Hindlimb muscle (tissue), 1 donor: ENCODE measurements at places on chromosomes 4 and X.

GRCh38 chr4:133149932-133150471, 908 bp downstream of the PCDH10 start:
- no peak for DNase-seq

GRCh38 chr4:3444351-3445110, 2.8 kb downstream of the HGFAC start:
- DNase-seq, result no peak

DNA sequence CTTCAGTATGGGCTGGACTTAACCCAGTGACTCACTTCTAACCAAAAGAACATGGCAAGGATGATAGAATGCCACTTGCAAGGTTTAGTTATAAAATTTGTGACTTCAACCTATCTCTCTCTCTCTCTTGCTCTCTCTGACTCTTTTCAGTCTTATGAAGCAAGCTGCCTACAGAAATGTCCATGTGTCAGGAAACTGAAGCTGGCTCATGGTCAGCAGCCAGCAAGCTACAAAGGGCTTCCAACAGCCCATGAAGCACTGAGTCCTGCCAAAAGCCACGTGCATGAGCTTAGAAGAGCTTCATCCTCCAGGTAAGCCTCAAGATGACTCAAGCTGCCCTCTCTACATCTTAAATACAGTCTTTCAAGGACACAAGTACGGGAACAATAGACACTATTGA, 100.3 kb downstream of the HS3ST1 start:
- no peak for DNase-seq

GRCh38 chr4:64911846-64912245, 502.6 kb upstream of the TECRL start:
- DNase-seq, result no peak

DNA sequence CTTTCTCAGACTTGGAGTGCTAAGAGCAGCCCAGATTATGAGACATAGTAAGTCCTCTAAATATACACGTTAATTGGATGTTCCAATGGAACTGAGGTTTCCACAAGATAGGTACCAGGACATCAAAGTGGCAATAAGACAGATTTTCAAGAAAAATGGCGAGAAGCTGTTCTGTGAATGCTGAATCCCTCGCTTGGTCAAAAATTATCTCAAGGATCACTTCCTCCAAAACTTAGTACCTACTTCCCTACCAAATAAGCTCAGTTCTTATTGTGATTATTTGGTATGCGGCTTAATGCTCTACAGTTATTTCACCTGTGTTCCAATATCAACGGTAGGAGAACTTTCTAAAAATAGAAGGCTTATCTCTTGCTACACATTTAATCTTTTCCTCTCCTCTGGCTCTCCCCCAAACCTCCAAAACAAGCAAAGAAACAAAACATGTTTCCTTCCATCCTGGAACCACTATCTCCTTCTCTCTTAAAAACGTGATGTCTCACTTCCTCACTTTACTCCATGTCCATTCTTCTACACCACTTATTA, 14.7 kb downstream of the PDGFC start:
- DNase-seq, result no peak

- DNase-seq, result no peak
Measured at GRCh38 chrX:95318882-95319281, 1365.8 kb upstream of the DIAPH2 start.

DNA sequence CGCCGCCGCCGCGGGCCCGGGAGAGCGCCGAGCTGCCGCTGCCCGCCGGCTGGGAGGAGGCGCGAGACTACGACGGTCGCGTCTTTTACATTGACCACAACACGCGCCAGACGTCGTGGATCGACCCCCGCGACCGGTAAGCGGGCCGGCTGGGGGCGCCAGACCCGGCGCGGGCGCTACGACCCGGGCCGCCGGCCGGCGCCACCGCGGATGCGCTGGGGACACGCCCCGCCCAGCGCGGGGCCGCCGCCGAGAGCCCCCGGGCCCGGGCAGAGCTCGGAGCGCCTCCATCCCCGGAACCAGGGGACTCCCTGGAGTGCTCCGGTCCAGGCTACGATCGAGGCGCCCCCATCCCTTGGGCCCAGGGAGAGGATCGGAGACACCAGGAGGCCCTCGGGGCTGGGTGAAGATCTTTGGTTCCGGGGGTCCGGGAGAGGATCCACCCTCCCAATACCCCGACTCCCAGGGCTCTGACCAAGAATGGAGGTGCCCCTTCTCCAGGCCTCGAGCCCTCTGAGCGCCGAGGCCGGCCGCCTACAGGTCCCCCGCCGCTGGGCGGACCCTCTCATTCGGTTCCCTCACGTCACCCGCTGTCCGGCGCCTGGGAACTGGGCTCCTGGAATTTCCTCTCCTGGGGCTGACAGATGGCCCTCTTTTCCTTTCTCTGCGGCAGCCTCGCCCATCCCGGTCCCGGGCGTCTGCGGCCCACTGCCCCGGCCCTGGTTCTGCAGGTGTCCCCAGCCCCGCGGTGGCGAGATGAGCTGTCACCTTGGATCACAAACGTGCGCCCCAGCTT, 48.8 kb downstream of the CLDN34 start:
- DNase-seq, result peak; percentile 34

DNA sequence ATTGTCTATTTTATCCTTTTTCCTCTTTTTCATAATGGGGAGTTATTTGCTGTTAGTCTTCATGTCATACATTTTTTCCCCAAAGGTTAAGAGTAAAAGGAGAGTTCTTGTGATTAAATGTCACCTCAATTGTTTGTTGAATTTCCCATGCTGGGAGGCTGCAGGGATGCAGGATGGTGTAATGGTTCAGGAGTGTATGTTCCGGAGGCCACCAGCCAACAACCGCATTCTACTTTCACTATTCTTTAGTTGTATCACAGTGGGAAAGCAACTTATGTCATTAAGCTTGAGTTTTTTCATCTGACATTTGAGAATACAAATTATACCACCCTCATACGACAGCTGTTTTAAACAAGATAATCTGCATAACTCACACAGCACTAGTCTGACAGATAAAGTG, 15.4 kb downstream of the AFP start:
- no peak for DNase-seq

- DNase-seq, result no peak
Measured at GRCh38 chrX:123814343-123814742, 45.5 kb upstream of the XIAP start.

DNA sequence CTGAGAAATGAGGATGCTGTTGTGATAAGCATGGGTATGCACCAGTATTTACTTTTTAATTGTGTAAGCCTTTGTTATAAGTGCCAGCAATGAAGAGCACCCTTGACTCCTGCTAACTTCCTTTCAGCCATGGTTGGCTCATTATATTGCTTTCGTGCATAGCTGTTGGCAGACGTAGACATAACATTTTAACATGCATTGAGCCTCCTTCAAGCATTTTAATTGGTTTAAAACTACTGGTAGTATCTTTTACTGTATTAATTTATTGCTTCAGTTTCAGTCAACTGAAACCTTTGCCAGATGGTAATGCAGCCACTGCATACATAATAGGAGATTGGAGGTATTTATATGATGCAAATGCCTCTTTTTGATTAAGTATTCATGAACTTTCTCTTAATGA, 1285.4 kb downstream of the PCDH18 start:
- no peak for DNase-seq

- DNase-seq, result no peak
Measured at GRCh38 chrX:133580625-133581024, 165.3 kb upstream of the GPC4 start.

DNA sequence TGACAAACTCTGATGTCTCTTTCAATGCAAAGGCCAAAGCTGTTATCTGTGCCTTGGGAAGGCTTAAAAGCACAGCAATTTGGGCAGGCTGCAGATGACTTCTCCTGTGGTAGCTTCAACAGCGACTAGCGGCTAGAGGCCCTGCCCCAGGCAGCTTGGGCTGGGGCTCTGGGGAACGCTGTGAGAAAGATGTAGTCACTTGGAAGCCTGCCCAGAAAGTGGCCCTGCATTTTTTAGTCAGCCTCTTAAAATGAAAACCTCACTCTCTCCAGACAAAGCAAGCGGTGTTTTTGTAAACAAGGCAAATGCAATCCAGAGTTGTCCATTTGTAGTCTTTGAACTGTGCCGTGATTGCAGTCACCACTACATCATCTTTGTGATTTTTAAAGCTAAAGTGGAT, 27.5 kb downstream of the PCYT1B start:
- DNase-seq, result peak; percentile 14

- DNase-seq, result peak; percentile 70
Measured at GRCh38 chr4:26077756-26078155, 163.7 kb downstream of the SMIM20 start.

- DNase-seq, result no peak
Measured at GRCh38 chr4:167428156-167428555, 193.9 kb upstream of the SPOCK3 start.

GRCh38 chr4:55931833-55932232, 16.9 kb upstream of the CEP135 start:
- DNase-seq, result no peak

DNA sequence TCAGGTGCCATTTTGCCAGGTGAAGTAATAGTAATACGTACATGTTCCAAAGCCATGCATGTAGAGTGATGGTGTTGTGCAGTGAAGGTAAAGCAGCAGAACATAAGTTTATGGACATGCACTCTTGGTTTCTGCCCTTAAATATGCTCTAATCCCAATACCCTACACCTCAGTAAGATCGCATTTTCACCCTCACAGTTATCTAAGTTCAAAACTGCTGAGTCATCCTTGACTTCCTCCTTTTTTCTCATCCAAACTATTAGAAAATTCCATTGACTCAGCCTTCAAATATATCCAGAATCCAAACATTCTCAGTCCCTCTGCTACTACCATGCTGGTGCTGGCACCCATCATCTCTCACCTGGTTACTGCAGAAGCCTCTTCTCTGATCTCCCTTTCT, 652.9 kb upstream of the IGFBP7 start:
- no peak for DNase-seq

DNA sequence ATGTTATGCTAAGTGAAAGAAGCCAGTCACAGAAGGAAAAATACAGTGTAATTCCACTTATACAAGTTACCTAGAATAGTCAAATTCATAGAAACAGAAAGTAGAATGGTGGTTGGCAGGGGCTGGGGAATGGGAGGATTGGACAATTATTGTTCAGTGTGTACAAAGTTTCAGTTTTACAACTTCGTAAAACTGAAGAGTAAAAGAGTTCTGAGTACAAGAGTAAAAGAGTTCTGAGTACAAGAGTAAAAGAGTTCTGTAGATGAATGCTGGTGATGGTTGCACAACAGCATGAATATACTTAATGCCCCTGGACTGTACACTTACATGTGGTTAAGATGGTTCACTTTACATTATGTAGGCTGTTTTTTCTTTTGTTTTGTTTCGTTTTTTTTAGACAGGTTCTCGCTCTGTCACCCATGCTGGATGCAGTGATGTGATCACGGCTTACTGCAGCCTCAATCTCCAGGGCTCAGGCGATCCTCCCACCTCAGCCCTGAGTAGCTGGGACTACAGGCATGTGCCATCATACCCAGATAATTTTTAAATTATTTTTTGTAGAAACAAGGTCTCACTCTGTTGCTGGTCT, 230.9 kb downstream of the SOWAHB start:
- DNase-seq, result no peak

DNA sequence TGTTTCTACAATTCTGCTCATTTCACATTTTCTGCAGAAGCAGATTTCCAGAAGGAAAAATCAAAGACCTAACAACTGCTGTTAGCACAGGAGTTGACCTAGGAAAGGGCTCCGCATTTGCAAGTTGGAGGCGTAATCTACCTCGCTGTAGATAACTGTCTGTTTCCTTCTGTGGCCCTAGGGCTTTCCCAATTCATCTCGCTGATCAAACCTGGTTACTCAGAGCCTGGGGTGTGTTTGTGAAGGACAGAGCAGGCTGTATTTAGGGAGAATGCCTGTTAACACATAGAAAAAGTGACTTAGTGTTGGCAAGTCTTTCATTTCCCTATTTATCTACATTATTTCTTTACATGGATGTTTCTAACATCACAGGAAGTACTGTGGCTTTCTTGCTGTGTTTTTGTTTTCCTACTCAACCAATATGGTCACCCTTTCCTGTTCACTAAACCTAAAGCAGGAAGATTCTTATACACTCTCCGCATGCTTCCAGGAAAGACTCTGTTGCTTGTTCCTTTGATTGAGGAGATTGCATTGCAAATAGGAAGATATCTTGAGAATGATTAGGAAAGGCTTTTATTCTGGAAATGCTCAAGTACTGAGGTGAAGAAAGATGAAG, 40.5 kb downstream of the AGA start:
- DNase-seq, result no peak

DNA sequence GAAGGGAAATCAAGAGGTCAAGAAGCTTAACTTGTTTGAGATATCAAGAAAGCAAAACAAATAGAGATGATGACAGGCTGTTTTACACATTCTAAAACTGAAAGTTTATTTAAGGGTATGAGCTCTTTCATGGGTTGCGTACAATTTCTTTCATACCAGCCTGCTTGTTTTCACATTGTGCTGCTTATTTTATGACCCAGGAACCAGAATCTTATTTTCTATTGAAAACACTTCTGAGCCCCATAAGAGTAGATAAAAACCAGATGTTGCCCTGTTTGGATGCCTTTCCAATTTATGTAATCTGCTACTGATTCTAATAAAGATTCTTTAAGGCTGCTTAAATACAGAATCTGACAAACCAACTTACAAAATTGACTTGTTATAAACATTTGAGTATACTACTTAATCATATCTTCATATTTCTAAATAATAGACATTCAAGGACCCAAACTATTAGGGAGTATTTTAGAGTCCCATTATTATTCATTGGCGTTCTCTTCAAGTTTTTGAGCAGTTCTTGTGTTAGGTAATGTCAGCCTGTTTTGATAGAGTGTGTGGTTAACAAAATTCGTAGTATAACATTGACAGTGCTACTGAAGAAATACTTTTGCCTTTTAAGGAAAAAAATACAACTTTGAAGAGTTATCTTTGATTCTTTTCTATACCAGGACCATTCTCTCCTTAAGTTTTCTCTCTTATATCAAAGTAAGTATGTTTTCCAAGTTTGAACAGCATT, 74.4 kb downstream of the PDLIM5 start:
- DNase-seq, result no peak

DNA sequence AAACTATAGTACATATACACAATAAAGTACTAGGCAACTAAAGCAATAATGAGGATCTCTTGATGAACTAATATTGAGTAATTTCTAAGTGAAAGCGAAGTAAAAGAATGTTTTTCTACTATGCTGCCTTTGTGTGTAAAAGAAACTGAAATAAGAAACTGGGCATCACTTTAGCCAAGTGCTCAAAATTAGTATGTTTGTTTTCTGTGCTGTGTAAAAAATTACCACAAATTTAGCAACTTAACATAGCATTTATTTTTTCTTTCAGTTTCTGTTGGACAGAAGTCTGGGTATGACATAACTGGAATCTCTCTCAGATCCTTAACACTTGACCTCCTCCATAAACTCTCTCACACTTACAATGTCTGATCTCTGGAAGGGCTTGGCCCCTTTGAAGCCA, 687.1 kb upstream of the MAGEB2 start:
- DNase-seq, result no peak

GRCh38 chr4:92451782-92452181, 148.0 kb downstream of the GRID2 start:
- DNase-seq, result no peak

- DNase-seq, result no peak
Measured at GRCh38 chr4:22500831-22501714, 14.8 kb downstream of the ADGRA3 start.

- peak; percentile 83 for DNase-seq
Measured at GRCh38 chrX:65034668-65035445, 58.6 kb upstream of the ZC4H2 start.
